ENCODE measurements at places on chromosomes 1 and 21.
A peak's percentile ranks its signal among the peaks of the same experiment; 100 is the strongest.

- DNase-seq, result no peak
Observed at GRCh38 chr1:37515185-37516034, 844 bp upstream of the MEAF6 start.

- DNase-seq, result no peak
Observed at GRCh38 chr1:56432166-56432971, 147.0 kb downstream of the PLPP3 start.

GRCh38 chr1:107877092-107877491, 87.9 kb downstream of the VAV3 start:
- DNase-seq, result no peak

GRCh38 chr1:2274231-2274928, 46.3 kb downstream of the SKI start:
- DNase-seq, result no peak

DNA sequence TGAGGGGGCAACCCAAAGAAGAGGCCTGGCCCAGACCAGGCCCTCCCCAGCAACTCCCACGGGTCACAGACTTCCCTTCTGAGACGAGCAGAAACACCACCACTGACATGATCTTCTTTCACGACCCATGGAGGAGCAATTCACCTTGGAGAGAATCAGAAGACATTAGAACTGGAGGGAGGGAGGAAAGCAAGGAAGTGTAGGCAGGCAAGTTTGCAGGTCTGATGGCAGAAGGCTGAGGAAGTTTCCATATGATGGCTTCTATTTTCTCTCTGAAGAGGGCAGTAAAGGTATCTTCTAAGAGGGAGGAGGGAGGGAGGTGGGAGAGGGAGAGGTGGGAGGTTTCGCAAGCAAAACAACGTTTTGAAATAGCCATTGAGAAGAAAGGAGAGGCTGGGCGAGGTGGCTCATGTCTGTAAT, 1.4 kb upstream of the UBXN10 start:
- peak; percentile 18 for DNase-seq

GRCh38 chr21:33374450-33375096, 28.6 kb upstream of the IFNGR2 start:
- DNase-seq, result peak; percentile 64

DNA sequence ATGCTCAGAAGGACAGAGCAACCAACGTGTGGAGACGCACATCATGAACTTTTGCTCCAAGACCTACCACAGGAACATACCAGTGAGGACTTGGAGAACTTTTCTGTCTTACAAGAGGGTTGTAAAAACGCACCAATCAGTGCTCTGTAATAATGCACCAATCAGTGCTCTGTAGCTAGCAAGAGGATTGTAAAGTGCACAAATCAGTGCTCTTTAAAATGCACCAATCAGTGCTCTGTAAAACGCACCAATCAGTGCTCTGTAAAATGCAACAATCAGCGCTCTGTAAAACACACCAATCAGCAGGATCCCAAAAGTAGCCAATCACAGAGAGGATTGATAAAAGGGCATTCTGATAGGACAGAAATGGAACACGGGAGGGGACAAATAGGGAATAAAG, 40.4 kb upstream of the SPAG17 start:
- DNase-seq, result no peak

- DNase-seq, result no peak
Observed at GRCh38 chr1:157287462-157287861, 149.3 kb upstream of the ETV3 start.

Data from activated CD4-positive, alpha-beta T cell treated with anti-CD3 and anti-CD28 coated beads for 48 hours (primary cell).